ENCODE measurements at places on chromosomes 7 and 10. TPM values are rescaled to one million over a fixed set of nuclear protein-coding genes. Genes with fewer than 3 reads are reported as not detected.

DNA sequence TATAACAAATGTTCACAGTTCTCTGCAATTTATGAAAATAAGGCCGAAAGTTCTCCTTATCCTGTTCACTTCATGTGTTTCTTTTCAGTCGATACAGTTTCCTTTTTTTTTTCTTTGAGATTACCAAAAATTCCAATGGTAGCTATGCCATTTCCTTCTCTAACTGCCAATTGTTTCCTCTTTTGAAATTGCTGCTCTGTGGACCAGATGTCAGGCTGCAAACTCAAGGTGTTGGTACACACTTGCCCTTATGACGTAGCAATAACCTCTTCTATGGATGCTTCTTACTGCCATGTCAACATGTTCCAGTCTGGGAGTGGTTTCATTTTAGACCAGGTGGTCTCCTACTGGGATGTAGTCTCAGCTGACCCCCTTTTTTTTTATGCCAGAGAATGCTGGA, 52.9 kb downstream of the CASD1 start:
- DNase-seq, result no peak
- no peaks in the 10 kb centered on the region for H3K27me3 ChIP-seq
- no peak overlapping the region for H3K4me3 ChIP-seq

GRCh38 chr7:159197066-159197975, 52.7 kb upstream of the VIPR2 start:
- no peaks in the 10 kb centered on the region for H3K27me3 ChIP-seq
- peak; percentile 39 for DNase-seq
- peaks cover 17% of the 10 kb centered on the region for H3K4me1 ChIP-seq
- H3K27ac ChIP-seq, result peak overlapping the region; percentile 72
- H3K36me3 ChIP-seq, result no peaks in the 10 kb centered on the region

OIT3 gene
- not detected for total RNA-seq

GRCh38 chr10:117216611-117217195, 19.4 kb downstream of the KCNK18 start:
- H3K27me3 ChIP-seq, result peaks cover 44% of the 10 kb centered on the region
- H3K4me1 ChIP-seq, result peaks cover 2% of the 10 kb centered on the region
- no peaks in the 10 kb centered on the region for H3K36me3 ChIP-seq
- H3K4me3 ChIP-seq, result peak overlapping the region; percentile 76
- DNase-seq, result peak; percentile 84

NUDT5 gene
- total RNA-seq, result 74.8 TPM

GRCh38 chr10:111129363-111129762, 52.5 kb downstream of the ADRA2A start:
- no peak overlapping the region for H3K27ac ChIP-seq
- peaks cover 11% of the 10 kb centered on the region for H3K27me3 ChIP-seq
- H3K4me3 ChIP-seq, result no peak overlapping the region
- no peak for DNase-seq

ABCB1 gene
- 30.8 TPM for total RNA-seq

DNA sequence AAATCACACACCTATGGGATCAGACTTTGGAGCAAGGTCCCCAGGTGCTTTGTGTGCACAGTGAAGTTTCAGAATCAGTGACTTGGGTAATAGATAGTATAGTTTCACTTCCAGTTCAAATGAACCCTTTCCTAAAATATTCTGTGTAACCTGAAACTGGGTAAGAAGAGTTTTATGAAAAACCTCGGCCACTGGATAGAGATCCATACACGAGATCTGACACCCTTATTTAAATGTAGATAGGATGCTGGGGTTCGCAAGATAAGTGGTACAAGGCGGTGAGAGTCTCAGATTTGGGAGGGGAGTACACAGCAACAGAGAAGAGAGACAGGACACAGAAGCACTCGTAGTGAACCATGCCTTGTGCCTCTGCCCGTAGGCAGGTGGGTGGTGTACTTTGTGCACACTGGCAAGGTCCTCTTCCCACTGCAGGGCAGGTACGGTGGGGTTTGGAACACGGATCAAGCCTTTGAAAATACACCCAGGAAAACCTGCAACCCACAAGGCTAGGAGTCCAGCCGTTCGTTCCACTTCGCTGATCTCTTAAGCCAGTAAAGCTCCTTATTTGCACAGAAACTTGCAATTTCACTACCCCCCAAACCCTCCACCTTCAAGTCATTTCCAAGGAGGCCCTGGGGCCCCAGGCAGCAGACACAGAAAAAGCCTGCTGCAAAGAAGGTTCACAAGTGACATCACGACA, 162.8 kb downstream of the USP6NL start:
- no peak for DNase-seq
- no peaks in the 10 kb centered on the region for H3K36me3 ChIP-seq
- H3K27ac ChIP-seq, result no peak overlapping the region
